Stimulated activated CD8-positive, alpha-beta memory T cell treated with anti-CD3 and anti-CD28 coated beads, Interleukin-7, amount 100 ng/mL, for 48 hours (primary cell): ENCODE measurements at places on chromosomes 7 and 10.

GRCh38 chr7:73708961-73709549, 10.4 kb downstream of the STX1A start:
- DNase-seq, result no peak

DNA sequence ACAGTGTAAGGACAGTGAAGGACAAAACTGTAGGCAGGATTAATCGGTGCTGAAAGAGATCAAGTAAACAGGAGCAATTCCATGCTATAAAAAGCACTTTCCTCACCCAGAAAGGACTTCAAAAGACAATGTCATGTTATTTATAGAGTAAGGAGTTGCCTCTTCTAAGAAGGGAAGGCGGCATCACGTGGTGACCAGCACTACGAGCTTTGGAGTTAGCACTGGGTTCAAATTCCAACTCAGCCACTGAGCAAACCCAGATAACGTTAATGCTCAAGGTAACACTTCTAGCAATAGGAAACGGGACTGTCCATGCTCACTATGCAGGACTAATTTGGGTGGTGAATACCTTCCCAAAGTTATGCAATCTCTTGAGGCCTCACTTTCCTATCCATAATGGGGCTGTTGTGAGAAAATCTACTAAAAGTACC, 715 bp upstream of the PANK1 start:
- no peak for DNase-seq

DNA sequence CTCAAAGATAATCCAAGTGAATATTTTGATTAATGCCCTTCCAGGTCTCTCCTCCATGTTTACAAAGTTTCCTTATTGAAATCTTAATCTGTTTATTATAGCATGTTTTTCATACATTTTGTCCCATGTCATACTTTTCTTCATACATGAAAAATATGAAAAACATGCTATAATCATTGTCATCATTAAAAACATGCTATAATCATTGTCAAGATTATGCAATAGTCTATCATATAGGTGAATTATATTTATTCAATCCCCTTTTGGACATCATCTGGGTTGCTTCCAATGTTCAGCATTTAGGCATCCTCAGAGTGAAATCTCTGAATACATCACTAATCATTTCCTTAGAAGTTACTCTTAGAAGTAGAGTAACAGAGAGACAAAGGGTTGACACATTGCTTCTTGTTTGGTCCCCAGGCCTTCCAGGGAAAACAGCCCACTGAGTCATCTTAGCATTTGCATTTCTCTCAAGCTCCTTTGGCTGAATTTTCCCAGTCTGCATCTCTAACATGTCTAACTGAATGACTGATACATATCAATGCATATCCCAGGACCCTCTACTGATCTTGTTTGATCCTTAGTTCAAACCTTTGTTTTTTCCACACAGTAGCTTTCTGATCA, 87.0 kb downstream of the SGMS1 start:
- DNase-seq, result no peak

DNA sequence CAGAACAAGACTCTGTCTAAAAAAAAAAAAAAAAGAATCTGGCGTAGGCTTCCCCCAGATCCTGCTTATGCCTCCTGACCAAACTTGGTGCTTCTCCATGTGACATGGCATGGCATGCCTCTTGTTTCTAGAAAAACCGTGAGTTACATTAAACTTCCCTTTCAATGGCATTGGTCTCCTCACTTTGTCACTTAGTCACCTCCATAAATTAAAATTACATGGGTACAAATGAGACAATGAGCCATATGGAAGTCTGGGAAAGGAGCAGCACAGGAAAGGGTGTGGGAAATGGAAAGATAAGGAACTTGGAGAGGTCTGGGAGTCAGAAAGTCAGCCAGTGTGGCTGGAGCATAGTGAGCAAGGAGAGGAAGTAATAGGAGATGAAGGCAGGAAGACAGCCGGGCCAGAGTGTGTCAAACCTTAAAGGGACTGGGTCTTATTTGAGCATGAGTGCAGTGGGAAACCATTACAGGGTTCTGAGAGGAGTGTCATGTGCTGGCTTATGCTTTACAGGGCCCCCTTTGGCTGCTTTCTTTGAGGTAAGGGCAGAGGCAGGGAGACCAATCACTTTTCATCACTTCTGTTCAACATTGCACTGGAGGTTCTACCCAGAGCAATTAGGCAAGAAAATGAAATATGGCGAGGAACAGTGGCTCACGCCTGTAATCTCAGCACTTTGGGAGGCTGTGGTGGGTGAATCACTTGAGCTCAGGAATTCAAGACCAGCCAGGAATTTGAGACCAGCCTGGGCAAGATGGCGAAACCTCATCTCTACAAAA, 21.3 kb upstream of the ZMIZ2 start:
- DNase-seq, result no peak

- DNase-seq, result no peak
Observed at GRCh38 chr7:115822380-115822779, 208.2 kb downstream of the TFEC start.

- DNase-seq, result no peak
Observed at GRCh38 chr10:56605051-56605450, 244.0 kb upstream of the ZWINT start.

DNA sequence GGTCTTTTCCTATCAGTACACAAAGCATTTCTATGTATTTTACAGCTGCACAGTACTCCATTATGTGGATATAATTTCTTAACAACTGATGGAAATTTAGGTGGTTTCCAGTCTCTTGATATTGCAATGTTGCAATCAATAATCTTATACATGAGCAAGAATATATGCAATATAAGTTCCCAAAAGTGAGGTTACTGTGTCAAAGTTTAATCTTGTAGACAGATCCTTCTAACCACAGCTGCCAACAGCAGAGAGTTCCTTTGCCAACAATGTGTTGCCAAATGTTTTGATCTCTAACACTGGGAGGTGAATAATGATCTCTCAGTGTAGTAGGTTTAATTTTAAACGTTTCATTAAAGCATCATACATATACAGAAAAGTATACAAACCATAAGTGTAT, 54.5 kb downstream of the CUL2 start:
- DNase-seq, result no peak

DNA sequence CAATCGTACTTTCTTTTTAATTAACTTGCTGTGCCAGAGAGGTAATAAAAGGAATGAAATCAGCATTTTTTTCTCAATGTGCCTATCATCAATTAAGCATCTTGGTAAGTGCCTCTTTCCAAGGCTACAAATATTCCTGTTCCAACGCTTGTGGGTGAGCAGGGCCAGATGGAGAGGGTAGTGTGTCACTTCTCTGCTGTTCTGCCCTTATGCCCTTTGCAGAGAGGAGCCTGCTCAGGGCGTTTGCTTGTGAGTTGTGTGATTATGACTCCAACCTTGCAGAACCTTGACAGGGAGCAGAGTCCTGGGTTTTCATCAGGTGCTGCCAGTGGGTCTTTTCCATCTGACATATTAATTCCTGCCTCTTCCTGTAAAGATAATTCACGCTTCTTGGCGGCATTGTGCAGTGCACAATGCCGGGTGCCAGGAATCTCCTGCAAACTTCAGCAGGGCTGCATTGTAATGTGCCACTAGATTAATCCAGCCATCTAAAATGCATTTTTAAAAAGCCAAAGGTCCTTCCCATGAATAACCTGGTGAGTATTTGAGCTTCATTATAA, 234.4 kb downstream of the ARHGAP12 start:
- DNase-seq, result no peak

GRCh38 chr7:103447073-103447960, 1.3 kb upstream of the SLC26A5 start:
- DNase-seq, result no peak

DNA sequence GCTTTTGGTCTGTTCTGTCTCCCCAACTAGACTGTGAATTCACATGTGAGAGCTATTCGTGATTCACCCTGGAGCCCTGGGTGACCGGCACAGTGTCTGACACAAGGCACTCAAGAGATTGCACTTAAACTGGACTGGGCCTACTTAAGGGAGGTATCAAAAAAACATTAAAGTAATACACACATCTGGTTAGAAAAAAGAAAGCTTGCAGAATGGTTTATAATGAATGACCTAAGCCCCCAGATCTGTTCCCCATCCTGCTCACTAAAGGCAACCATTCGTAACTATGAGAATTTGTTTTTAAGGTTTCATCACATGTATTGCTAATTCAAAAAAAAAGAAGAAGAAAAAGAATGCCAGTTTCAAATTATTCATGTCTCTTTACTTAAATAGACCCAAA, 74.5 kb downstream of the DGKI start:
- DNase-seq, result no peak

- DNase-seq, result no peak
Observed at GRCh38 chr7:106870983-106871410, 5.9 kb downstream of the PIK3CG start.

DNA sequence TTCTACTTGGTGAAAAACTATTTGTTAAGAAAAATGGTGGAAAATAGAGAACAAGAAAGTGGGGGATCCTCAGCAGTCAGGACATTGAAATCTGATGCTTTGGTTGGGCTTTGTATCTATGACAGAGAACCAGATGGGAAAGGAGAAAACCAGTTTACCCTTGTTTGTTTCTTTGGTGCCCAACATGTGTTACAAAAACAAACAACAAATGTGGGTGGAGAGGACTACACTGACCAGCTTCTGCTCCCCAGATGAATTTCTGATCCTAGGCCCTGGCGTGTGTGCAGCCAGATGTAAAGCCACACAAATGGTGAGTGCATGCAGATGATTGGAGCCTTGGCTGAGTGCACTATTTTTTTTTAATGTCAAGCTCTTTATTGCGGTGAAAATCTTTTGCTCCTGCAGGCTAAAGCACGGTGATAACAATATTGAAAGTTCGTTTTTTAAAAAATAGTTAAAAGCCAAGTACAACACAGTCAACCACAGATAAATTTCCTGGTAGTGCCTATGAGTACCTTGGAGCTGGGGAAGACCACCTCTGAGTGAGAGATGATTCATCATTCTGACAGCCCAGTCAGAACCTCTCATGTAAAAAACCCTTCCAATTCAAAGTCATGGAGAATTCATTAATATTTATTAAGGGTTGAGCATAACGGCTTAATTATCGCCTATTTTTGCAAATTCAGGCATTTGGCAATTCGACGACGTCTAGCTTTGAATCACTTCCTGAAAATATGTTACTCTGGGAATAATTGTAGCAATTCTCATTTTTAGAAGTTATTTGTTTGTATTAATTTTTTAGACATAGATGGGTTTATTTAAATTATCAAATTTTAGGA, 163.7 kb downstream of the AGMO start:
- DNase-seq, result no peak

- DNase-seq, result no peak
Observed at GRCh38 chr7:46385662-46386309, 464.7 kb upstream of the IGFBP3 start.

GRCh38 chr10:73414230-73414945, 530 bp upstream of the ANXA7 start:
- no peak for DNase-seq

DNA sequence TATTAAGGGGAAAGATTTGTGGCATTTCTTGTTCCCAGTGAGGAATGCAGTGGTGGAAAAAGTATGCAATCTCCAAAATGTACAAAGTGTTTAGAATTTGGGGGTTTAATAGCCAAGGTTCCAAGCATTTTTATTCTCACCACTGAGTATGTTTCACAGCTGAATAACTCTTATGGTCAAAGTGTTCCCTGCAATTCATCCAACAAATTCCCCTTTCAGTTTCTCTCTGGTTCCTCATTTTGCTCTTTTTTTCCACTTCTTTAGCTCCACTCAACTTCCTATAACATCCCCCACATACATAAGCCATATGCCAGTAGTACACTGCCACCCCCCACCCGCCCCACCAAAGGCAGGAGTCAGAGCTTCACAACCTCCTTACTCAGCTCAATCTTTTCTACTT, 4.6 kb downstream of the HECW1 start:
- DNase-seq, result no peak

DNA sequence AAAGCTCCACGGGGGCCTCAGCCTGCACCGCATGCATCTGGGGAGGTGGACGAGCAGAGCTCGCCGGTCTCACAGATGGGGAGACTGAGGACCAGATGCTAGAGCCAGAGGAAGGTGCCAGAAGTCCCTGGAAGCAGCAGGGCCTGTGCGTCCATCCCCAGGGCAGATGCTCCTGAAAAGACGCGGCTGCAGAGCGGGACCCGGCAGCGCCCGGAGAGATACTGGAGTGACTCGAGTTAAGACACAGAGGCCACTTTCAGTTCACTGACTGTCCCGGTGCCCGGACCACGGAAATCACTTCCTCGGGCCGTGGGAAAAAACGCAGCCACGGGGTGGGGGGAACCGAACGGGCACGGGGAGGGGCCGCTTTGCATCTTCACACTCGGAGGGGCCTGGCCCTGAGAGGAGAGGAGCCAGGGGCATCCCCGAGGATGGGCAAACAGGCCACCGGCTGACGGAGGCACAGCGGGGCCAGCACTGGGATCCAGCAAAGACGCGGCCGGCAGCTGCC, 85.4 kb downstream of the FOXL3 start:
- DNase-seq, result no peak
